ENCODE measurements at places on chromosomes 13 and 19.

DNA sequence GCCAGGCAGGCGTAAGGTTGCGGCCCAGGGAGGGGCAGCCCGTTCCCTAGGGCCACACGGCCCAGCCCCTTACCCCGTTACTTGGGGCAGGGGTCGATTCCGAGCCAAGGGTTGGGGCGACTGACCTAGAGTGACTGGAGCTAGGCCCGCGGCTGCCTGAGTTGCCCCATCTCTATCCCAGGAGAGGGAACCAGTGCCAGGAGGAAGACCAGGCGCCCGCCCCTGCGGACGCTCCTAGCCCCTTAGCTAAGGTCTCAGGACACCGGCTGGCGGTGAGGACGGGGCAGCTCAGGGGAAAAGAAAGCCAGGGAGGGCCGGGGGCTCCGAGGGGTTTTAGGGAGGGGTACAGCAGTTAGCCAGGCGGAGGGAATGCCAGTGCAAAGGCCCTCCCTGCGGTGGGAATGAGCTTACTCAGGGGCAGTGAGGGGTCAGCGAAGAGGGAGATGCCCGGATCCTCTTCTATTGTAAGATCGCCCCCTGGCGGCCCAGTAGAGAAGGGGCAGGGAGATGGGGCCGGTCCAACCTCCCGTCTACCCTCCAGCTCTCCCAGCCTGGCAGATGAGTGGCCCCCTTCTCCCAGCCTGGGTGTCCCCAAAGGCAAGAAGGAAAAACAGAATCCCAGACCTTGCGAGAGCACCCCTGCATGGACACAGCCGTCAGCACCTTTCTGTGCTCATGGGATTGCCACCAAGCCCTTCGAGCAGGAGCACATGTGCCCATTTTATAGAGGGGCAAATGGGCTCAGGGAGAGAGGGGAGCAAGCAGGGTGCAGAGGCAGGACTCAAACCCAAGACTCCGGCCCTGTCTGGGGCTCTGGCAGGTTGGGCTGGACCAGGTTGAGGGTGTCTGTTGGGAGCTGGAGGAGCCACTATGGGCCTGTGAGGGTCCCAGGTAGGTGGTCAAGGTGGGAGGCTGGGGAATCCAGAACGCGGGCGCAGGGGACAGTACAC lies 16.3 kb downstream of the CILP2 start:
- DNase-seq: peak; percentile 47

DNA sequence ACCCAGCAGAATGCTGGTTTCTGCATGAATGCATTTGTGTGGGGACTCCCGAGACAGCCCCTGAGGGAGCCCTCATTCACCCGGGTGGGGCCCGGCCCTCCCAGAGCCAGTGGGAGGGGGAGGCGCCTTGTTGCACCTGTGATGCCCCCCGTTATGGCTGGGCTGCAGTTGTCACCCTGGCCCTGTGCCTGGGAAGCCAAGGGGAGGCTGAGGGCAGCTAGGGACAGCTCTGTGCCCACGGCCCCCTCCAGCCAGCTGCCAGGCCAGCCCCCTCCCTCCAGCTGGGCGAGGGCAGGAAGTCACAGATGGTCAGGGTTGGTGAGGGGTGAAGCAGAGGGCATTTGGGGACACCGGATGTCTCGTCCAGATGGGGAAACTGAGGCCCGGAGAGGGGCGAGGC lies 26.1 kb downstream of the NFIC start:
- no peak for DNase-seq

- no peak for DNase-seq
These were observed 52.3 kb upstream of the FNDC3A start for GRCh38 chr13:48923376-48923775.

- DNase-seq: no peak
These were observed 47.7 kb downstream of the STK24 start for GRCh38 chr13:98529171-98529570.

GRCh38 chr19:17862711-17863519 lies 3.2 kb downstream of the RPL18A start:
- no peak for DNase-seq

GRCh38 chr19:14516048-14516534 lies 2.1 kb downstream of the DNAJB1 start:
- no peak for DNase-seq
